C1 segment of cervical spinal cord (tissue), 14 donors: ENCODE measurements at places on chromosomes 6 and 20.

DNA sequence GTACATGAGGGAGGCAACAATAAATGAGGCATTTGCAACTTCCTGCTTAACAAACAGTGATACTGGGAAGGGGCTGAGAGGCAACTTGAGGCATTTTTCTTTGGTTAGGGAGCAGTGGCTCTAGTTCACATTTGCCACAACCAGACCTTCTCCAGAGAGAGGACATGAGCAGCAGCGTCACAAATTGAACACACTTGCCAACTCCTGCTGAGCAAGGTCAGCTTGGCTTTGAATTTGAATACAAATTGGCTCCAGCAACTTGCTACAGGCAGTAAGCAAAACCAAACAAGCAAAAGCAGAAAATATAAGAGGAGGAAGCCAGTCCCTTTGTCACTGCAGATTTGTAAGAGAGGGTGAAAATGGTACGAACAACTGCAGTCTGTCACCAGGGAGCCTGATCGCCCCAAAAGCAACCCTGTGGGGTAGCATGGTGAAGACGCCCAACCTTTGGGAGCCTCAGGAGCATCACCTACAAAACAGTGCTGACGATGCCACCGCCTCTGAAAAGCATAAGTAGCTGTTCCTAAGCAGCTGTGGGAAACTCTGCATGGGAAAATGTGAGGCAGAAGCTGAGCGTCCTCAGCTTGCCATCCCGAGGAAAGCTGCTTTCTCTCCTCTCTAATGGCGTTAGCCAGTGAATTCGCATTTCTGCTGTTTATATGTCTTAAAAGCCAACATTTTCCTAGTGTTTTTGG, 378.7 kb downstream of the RNGTT start:
- DNase-seq = no peak

GRCh38 chr20:21308340-21308739, 5.2 kb downstream of the XRN2 start:
- DNase-seq = no peak

- no peak for DNase-seq
Observed at GRCh38 chr20:2386516-2387179, 5.9 kb downstream of the TGM6 start.

DNA sequence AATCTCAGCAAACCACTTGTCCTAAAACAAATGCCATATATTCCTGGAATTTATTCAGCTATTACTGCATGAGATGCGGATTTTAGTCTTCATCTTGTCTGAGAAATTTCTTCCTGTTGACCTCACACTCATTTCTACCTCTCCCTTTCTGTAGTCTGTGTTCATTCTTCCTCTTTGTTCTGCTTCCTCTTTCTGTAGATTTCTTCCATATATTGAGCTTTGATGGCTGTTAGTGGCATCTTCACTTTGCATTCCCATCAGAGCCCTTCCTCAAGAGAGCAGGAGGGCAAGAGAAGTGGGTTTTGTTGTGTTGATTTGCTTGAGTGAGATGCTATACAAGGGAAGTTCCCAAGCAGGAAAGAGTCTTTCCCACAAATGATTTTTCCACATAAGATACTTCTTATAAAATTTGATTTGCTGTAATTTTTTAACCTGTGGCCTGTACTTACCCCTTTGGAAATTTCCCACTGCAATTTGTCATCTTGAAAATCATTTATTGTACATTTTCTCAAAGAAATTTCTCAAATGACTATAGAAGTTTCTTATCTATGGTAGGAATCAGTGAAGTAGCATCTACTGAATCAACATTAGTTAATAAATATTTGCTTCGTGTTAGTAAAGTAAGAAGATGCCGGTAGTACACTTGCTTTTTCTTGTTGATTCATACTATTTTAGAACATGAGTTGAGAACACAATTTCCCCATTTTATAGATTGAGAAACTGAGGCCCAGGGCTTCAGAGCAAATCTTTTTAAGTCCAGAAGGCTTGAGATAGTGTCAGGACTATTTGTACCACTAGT, 43.8 kb downstream of the MAP3K4 start:
- DNase-seq = no peak

DNA sequence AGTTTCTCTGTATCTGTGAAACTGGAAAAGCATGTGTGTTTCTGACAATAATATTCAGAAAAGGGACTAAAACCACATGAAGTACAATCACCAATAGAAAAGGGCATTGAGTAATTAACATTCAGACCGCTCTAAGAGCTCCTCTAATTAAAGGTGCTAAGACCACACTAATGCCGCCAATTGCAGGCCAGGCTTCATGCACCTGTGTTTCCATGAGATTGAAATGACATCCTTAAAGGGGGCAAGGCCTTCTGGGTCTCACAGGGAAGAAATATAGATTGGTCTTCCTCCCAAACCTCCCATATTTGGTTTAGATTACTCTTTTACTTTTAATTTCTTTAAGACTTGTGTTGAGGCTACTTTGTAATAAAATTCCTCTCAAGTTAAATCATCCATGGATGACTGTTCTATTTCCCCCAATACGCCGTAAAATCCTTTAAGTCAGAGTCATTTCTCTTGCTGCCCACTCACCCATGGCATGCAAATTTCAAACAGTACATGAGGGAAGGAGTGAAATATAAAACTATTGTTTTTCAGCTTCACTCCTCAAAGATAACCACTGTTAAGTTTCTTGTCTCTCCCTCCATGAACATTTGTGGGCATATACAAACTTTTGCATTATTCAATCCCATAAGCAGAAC, 110.6 kb downstream of the UBE3D start:
- DNase-seq = no peak

GRCh38 chr6:5999688-6000608, 6.8 kb downstream of the NRN1 start:
- DNase-seq = no peak

DNA sequence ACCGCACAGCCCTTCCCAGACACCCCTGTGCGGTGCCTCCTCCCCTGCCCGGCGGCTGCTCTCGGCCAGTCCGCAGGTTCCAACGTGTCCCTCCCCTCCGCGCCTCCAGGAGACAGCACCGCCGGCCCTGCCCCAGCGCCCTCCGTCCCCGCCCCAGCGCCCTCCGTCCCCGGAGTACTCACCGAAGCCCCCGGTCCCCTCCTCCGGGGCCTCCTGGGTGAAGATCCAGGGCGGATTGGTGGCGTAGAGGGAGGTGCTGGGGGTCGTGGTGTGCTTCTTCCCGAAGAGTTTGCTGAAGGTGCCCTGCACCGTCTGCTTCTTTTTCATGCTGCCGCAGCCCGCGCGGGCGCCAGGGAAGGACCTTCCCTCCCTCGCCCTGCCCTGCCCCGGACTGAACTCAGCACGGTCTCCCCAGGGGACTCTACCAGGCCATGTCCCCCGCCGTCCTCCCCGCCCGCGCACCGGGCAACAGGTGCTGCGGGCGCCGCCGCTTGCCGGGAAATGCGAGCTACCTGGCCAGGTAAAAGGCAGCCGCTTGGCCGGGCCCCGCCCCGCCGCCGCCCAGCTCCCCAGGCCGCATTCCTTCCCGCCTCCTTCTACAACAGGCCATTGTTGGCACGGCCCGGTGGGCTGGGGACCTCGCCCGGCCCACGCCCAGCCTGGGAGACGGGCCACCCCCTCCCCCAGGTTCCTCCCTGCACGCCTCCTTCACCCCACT, at the start of gene C6orf132:
Gene C6orf132 (minus strand): TSS at position 503 of the 718 bp plus-strand sequence. CDS start 176 bp downstream, at position 327.
- DNase-seq = no peak

DNA sequence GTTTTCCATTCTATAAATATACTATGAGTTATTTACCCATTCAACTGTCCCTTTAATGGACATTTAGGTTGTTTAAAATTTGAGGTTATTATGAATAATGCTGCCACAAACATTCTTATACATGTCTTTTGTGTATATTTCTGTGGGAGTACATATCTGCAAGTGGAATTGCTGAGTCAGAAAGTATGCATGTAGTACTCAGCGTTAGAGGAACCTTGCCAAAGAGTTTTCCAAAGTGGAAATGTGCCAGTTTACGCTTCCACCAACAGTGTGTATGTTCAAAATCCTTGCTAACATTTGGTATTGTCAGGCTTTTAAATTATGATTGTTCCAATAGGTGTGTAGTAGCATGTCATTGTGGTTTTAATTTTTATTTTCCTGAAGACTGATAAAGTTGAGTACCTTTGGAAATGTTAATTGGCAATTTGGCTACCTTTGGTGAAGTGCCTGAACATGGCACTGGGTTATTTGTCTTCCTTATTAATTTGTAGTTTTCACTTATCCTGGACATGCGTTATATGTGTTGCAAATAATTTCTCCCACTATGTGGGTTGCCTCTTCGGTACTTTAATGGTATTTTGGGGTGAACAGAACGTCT, 341.2 kb downstream of the CD83 start:
- DNase-seq = no peak

DNA sequence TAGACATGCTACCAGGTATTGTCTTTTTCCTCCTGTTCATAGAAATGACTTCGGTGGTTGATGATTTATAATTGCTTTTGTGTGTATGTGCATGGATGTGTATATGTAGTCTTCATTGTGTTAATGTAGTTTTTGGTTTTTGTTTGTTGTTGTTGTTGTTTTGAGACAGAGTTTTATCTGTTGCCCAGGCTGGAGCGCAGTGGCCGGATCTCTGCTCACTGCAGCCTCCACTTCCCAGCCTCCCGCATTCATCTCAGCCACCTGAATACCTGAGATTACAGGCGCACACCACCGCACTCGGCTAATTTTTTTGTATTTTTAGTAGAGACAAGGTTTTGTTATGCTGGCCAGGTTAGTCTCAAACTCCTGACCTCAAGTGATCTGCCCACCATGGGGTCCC, 75.2 kb downstream of the HFE start:
- no peak for DNase-seq

DNA sequence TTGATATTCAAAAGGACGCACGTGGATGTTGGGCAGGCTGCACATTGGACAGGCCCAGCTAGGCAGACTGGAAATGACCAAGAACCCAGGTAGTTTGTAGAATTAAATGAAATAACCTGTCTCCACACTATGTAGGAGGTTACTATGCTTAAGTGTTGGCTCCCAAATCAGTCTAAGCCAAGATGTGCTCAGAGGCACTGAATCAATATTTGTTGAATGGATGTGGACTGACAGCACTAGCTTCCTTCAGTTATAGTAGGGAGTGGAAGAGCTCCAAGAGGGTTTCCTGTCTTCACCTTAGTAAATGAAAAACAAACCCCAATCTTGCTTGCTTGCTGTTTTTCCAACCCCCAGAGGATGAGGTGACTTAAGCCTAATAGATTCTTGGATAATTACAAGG, 180.5 kb downstream of the JARID2 start:
- DNase-seq = no peak

- DNase-seq = no peak
Observed at GRCh38 chr6:84871925-84872324, 107.5 kb upstream of the TBX18 start.

- no peak for DNase-seq
Observed at GRCh38 chr6:35311390-35312075, 13.9 kb downstream of the DEF6 start.

GRCh38 chr20:24993337-24994185, 1.0 kb upstream of the APMAP start:
- no peak for DNase-seq

DNA sequence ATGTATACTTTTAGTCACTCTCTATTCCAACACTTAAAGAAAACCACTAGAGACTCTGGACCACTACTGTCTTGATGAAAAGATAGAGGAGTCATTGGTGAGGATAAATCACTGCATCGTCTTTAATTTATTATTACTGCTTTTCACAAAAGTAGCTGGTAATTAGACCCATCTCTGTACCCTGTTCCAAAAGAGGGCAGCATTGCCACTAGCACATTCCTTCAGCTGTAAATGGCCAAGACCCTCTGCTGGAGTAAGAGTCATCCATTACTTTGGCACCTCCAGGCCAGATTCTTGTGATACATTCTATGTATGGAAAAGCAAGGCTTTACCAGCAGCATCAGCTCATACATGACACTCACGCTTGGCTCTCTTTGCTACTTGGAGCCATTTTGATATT, 49.5 kb upstream of the PREP start:
- DNase-seq = no peak

GRCh38 chr20:22339091-22339881, 245.1 kb downstream of the FOXA2 start:
- no peak for DNase-seq

GRCh38 chr6:79842376-79843040, 104.8 kb downstream of the ELOVL4 start:
- DNase-seq = no peak

DNA sequence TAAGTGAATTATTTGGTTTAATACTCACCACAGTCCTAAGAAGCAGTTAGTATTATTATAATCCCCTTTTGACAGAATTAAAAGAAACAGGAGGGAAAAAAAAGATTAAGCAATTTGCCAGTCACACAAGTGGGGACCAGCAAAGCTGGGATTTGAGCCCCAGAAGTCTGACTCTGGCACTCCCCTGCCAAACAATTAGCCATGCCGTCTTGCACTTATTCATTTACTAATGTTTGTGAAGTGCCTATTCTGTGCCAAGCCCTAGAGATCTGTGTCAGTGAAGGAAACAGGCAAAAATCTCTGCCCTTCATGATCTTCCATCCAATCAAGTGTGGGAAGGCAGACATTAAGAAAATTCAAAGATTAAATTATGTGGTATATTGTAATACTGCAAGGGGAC, 126.0 kb upstream of the TOP1 start:
- DNase-seq = no peak

- no peak for DNase-seq
Observed at GRCh38 chr20:32321390-32321789, 36.7 kb upstream of the ASXL1 start.

DNA sequence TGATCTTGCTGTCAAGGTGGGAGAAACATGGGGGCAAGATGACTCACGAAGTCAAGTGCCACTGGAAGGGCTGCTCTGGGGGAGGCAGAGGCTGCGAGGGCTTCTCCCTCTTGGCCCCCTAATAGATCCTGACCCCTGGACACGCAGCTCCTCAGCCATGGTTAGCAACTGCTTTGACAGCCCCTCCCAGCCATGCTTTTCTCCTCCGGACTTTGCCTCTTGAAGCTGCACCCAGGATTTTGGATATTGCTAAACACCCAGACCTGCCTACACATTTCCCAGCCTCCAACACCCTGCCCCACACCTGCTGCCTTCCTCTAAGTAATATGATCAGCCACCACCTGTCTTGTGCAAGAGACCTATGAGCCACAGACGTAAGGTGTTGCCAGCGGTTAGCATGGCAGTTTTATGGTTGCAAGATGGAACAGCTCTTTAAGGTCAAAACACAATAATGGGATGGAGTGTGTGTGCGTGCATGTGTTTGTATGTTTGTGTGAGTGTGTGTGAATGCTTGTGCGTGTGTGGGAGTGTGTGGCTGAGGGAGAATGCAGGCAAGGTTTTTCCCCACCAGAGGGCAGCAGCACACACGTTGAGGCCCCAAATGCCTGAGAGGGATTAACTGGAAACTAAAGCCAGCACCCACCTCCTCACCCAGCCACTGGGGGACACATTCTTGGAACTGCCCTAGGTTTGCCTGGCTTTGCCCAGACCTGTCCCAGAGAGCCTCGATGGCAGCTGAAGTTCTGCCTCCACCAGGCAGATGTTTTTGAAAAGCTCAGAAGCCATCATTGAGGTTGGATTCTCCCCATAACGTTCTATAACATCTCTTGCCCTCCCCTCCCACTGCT, 2.5 kb downstream of the IP6K3 start:
- peak; percentile 21 for DNase-seq

GRCh38 chr6:147639279-147639678, 130.8 kb downstream of the SAMD5 start:
- DNase-seq = no peak
